Stimulated activated CD4-positive, alpha-beta T cell treated with anti-CD3 and anti-CD28 coated beads, Interleukin-2, amount 100 ng/mL, for 24 hours (primary cell): ENCODE measurements at places on chromosomes 12 and 14.

- no peak for DNase-seq
Measured at GRCh38 chr14:33014710-33015109, 76.0 kb downstream of the NPAS3 start.

DNA sequence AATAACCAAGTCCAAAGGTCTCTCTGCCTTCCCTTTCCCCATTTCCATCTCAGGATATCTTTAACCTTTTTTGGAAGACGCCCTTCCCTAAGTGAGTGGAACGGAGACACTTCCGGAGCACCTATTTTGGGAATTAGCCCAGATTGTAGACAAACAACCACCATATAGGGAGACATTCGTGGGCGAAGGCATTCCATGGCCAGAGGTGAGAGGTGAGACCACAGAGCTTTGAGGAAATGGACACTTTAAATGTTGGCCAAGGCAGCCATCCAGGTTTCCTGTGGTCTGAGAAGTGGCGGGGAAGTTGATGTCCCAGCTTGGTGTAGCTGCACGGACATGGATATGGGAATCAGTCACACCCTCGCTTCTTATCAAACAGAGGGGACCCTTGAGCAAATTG is 69.4 kb upstream of the BDKRB2 start:
- DNase-seq = no peak

- DNase-seq = no peak
Measured at GRCh38 chr14:100761481-100761880, 34.8 kb downstream of the DLK1 start.

- no peak for DNase-seq
Measured at GRCh38 chr12:104276273-104277131, 27.0 kb upstream of the EID3 start.

DNA sequence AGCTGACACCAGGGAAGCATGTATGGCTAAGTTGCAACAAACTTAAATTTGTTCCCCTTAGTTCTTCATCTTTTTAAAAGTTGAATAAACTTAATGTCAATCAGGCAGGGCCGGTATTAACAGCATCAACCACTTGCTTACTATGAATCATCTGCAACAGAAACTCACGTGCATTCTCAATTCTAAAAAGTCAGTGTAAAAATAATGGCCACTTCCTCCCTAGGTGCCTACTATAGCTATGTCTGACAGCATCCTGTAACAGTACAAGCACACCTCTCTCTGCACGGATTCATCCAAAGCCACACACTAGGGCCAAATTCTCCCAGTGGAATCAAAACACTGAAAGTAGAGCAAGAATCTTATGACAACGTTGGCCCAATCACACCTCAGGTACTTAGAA is 48.6 kb downstream of the PPP1R36 start:
- no peak for DNase-seq

- DNase-seq = no peak
Measured at GRCh38 chr12:87311206-87311605, 718.0 kb downstream of the C12orf50 start.

- DNase-seq = no peak
Measured at GRCh38 chr14:59346796-59347510, 118.2 kb downstream of the GPR135 start.

- DNase-seq = no peak
Measured at GRCh38 chr12:114302117-114302516, 103.8 kb downstream of the TBX5 start.

DNA sequence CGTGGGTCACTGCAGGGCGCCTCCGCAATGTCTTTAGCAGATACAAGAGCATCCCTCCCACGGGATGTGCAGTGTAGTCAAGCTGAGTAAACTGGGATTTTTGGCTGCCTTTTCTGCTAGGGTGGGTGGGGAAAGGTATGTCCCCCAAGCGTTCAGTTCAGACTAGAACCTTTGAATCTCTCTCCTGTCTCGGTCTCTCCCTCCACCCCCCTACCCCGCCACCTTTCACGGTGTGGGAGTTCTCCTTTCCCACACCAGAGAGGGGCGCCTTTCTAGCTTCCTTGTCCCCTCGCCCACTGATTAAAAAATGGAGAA is 525 bp upstream of the FAR2 start:
- DNase-seq = peak; percentile 20

DNA sequence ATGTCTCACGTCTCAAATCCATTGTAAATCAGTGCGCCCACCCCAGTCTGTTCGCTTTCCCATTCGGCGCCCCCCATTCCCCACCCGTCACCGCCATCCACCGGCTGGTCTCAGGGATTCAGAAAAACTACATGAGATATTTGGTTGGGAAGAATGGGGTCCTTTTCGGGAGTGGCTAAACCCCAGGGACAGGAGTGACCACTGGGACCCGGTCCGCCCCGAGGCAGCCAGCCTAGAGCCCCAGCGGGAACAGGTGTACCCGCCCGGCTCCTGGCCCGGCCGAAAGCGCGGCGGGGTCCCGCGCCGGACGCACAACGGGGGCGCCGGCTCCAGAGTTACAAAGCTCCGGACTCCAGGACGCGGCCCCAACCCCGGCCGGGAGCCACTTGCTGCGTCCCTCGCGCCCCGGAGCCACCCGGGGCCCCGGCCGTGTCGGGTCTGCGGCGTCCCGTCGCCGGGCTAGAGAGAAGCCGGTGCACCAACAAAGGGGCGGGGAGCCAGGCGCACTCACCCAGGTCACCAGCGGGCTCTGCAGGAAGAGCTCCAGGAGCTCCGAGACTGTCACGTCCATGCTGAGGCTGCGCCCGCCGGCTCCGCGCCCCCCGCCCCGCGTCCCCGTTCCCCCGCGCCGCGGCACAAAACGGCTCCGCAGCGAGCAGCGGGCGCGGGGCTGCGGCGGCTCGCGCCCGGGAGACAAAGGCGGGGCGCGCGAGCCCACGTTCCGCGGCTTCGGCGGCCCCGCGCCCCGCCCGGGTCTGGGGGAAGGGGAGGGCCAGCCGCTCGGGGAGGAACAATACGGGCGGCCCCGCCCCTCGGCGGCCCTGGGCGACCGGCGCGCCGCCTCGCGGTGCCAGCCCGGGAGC is at the start of gene CCDC88C:
Gene CCDC88C, minus strand, starts transcription at position 701 of the 863 bp plus-strand sequence. Its CDS starts 130 bp downstream, at position 571.
- peak; percentile 79 for DNase-seq

DNA sequence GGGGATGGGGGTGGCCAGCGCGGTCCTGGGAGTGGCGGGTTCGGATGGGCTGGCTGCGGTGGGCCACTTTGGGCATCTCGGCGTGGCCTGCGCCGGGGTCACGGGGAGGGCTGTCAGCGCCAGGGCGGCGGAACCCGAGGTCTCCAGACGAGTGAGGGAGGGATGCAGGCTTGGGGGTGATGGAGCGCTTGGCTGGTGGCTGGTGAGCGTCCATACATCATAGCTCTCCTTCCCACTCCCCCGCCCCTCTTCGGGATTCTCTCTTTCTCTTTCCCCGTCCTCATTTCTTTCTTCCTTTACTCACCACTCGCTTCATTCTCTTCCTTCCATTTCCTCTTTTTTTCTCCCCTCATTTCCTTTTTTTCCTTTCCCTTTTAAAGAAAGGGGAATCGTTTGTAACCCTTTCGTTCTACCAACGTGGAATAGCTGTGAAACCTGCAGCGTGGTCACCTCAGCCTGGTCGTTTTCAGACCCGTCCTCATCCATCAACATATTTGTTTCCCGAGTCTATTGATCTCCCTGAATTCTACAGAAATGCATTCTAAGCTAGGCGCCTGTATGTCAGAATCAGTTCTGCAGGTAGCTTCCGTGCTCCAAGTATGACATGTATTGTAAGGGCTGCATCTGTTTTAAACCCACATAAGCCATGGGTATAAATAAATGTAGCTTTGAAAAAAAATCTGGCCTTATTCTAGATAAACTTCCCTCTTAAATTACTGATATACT is 260.3 kb upstream of the E2F7 start:
- DNase-seq = no peak

DNA sequence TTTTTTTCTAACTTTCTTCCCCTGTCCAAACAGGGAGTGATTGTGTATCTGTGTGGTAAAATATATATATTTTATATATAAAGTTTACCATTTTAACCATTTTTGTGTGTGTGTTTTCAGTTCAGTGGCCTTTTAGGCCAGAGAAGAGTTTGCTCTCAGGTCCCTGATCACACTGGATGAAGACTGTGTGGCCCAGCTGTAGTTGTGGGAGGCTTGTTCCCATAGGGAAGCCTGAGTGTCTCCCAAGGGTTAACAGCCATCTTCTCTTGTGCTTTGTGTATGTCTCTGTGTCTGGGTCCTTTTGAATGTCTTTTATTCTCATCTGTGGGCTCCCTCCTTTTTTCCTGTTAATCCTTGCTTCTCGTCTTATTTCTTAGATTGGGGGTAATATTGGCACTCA is 23.4 kb downstream of the CGRRF1 start:
- no peak for DNase-seq

DNA sequence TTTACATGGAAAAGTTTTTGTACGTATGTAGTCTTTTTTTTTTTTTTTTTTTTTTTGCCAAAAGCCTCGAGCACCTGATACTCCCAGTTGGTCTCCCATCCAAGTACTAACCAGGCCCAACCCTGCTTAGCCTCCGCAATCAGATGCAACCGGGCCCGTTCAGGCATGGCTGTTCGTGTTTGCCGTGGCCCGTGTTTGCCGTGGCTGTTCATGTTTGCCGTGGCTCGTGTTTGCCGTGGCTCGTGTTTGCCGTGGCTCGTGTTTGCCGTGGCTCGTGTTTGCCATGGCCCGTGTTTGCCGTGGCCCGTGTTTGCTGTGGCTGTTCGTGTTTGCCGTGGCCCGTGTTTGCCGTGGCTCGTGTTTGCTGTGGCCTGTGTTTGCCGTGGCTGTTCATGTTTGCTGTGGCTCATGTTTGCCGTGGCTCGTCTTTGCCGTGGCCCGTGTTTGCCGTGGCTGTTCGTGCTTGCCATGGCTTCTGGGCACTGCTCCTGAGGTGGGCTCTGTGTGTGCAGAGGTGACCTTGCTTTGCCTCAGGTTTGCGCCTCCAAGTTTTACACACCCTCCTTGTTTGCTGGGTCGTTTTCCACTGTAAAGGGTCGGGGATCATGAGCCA is 26.8 kb upstream of the MMP17 start:
- no peak for DNase-seq

- no peak for DNase-seq
Measured at GRCh38 chr14:96405677-96406076, 13.7 kb downstream of the AK7 start.

- DNase-seq = no peak
Measured at GRCh38 chr12:69666798-69667197, 32.3 kb downstream of the BEST3 start.

DNA sequence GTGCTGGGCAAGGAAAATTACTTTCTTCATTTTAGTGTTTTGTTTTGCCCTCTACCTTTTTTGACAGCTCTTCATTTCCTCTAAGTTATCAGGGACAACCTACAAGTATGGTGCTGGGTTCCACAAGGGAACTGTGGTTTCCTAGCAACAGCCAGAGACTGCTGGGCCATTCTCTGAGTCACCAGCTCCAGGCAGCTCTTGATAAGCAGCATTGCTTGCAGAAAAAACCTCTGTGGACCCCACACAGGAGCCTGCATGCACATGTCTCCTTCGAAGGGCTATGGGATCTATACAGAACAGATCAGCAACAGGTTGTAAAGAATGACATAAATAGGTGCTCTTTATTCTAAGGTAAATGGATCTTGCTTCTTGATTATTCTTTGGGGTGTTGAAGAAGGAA is 81.0 kb upstream of the CCDC196 start:
- DNase-seq = no peak

- DNase-seq = peak; percentile 46
Measured at GRCh38 chr14:49992901-49993339, 100.0 kb downstream of the ARF6 start.

- no peak for DNase-seq
Measured at GRCh38 chr12:81757731-81758365, 1.3 kb downstream of the PPFIA2 start.

GRCh38 chr12:106254724-106255123 is 6.9 kb upstream of the CKAP4 start:
- no peak for DNase-seq

DNA sequence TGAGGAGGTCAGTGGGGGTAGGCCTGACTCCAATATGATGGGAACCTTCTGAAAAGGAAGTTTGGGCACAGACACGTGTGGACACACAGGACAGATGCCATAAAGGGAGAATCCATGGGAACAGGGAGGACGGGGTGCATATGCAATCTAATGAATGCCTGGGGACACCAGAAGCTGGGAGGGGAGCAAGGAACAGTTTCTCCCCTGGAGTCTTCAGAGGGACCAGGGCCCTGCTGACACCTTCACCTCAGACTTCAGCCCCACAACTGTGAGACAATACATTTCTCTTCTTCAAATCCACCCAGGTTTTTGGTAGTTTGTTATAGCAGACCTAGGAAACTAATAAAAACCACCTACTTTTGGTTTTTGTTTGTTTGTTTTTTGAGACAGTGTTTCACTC is 35.2 kb upstream of the CLIP1 start:
- DNase-seq = no peak
